ENCODE measurements at places on chromosomes 5 and 9.

GRCh38 chr9:26800322-26800721, 92.3 kb downstream of the CAAP1 start:
- DNase-seq, result no peak

GRCh38 chr5:62587737-62588136, 9.1 kb downstream of the LRRC70 start:
- DNase-seq, result no peak

DNA sequence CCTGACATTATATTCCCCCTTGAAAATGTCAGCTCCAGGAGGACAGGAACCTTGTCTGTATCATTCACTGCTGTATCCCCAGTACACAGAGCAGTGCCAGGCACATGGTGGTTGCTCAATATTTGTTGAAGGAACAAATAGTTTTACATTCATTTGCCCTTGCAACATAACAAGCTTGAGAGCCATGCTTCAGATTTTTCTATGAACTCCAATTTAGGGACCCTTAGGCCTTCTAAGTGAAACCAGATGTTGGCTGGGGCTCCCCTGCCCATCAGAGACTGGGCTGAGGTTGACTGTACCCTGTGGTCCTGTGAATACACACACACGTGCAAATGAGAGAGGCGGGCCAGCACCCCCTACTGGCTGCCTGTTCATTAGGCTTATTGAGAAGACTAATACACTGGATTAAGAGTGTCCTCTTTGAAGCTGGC, 214.9 kb upstream of the WWC1 start:
- DNase-seq, result peak; percentile 49

DNA sequence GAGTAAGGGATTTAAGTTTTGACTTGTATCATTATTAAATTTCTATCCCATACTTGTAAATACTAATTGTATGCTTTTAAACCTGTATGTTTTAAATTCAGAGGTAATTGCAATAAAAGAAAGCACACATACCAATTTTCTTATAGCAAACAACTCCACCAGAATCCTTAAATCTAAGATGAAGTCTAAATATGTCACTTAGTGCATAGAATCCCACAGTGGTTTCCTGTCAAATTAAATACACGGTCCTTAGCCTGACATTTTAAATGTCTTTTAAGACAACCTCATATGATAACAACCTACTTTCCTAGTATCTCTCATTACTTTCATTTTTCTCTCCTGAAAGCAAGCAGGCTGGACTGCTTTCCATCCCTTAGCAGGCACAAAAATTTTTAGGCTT, 52.0 kb downstream of the JMY start:
- DNase-seq, result no peak

- no peak for DNase-seq
Observed at GRCh38 chr9:94145640-94146039, 61.4 kb downstream of the PTPDC1 start.

DNA sequence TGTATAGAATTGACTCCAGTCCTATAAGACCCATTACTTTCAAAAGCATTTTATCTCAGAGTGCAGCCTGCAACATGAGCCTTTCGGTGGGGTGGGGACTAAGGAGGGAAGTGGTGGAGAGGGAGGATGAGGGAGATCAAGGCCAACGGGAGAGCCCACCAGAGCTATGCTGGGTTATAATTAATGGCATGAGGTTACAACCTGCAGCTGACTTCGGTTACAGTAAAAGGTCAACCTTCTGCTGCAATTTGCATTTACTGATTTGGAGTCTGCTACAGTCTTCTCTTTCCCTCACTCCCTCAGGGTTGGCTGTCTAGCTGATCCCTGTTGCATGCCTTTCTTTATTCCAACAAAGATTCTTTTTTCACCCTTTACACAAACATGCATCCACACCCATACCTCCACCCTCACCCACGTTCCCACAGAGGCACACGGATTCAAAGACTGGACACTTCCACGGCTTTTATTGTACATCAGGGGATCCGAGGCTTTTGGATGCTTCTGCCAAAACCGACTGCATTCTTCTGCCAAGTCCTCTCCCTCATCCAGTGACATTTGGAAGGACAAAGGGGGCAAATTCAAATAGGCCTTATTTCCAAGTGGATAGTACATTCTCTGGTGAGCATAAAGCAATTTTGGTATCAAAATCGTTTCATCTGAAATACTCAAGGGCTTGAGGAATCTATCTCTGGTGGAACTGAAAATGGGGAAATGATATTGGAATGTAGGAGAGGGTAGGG, 381.2 kb downstream of the NFIB start:
- DNase-seq, result no peak

Data from left ventricle myocardium superior (tissue), 1 donor.